ENCODE measurements at places on chromosomes 5 and 9.

DNA sequence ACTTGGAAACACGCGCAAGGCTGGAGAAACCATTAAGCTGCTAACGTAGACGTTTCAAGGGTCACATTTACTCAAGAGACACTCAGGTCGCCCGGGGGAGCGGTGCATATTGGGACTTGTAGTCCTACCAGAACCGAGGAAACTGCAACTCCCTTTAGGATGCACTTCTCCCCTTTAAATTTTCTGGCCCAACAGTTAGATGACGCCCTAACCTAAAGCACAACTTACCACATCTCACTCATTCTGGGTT is 384 bp upstream of the DMXL1 start:
- H3K4me1 ChIP-seq: peaks cover 31% of the 10 kb centered on the region
- no peaks in the 10 kb centered on the region for H3K27me3 ChIP-seq
- no peaks in the 10 kb centered on the region for H3K36me3 ChIP-seq

GRCh38 chr9:135563039-135563476 is 1.5 kb downstream of the PAEP start:
- H3K4me1 ChIP-seq: no peaks in the 10 kb centered on the region
- no peak overlapping the region for H3K4me3 ChIP-seq

GRCh38 chr9:74322661-74323314 is 174.3 kb upstream of the RORB start:
- no peak for DNase-seq
- H3K27ac ChIP-seq: no peak overlapping the region
- H3K27me3 ChIP-seq: no peaks in the 10 kb centered on the region
- no peaks in the 10 kb centered on the region for H3K36me3 ChIP-seq
- no peaks in the 10 kb centered on the region for H3K4me1 ChIP-seq

DNA sequence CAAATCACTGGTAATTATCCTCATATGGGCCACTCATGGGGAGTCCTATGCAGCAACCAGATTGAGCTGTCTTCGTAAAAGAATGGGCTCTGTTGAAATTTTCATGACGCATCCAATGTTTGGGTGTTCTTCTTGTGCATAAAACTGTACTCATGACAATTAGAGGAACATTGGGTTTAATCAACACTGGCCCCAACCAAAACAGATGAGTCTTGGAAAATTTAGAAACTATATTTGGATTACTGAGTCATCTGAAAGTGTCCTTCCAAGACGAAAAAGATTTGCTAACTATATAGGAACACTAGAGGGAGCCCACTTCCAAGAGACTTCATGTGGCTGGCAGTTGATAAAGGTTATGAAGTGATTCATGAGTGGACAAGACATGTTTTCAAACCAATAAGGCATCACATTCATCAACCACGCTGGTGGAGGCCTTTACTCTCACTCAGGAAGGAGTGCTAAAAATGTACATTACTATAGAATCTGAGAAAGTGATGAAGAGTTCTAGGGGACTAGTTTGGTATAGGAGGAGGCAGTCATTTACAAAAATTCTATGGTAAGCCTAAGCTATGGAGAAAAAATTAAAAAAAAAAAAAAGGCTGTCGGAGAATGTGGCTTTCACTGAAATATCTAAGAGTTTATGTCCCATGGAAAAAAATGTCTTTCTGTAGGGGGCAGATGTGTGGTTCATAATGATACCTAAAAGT is 313.5 kb downstream of the PRDM9 start:
- no peak overlapping the region for H3K27ac ChIP-seq
- no peaks in the 10 kb centered on the region for H3K4me1 ChIP-seq
- no peaks in the 10 kb centered on the region for H3K27me3 ChIP-seq
- H3K4me3 ChIP-seq: no peak overlapping the region
- H3K36me3 ChIP-seq: no peaks in the 10 kb centered on the region

DNA sequence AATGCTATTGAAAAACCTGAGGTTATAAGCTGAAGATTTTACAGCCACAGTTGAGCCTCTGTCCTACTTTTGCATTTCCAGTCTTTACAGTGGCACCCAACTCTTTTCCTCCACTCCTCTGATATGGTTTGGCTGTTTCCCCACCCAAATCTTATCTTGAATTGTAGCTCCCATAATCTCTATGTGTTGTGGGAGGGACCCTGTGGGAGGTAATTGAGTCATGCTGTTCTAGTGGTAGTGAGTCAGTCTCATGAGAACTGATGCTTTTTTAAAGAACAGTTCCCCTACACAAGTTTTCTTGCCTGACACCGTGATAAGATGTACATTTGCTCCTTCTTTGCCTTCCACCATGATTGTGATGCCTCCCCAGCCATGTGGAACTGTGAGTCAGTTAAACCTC is 646.1 kb upstream of the SEMA6A start:
- no peaks in the 10 kb centered on the region for H3K36me3 ChIP-seq
- no peak overlapping the region for H3K27ac ChIP-seq
- no peaks in the 10 kb centered on the region for H3K4me1 ChIP-seq
- DNase-seq: no peak
- H3K4me3 ChIP-seq: no peak overlapping the region

DNA sequence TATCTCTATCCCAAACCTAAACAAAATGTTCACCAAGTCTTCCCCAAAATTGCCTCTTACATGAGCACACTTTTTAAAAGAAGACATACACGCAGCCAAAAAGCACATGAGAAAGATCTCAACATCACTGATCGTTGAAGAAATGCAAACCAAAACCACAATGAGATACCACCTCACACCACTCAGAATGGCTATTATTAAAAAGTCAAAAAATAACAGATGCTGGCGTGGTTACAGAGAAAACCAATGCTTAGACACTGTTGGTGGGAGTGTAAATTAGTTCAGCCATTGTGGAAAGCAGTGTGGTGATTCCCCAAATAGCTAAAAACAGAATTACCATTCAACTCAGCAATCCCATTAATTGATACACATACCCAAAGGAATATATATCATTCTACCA is 83.8 kb downstream of the SEMA5A start:
- no peak overlapping the region for H3K27ac ChIP-seq
- no peaks in the 10 kb centered on the region for H3K36me3 ChIP-seq
- H3K4me1 ChIP-seq: no peaks in the 10 kb centered on the region
- DNase-seq: no peak
- H3K27me3 ChIP-seq: no peaks in the 10 kb centered on the region
- no peak overlapping the region for H3K4me3 ChIP-seq

GRCh38 chr5:58745350-58745749 is 162.5 kb downstream of the RAB3C start:
- DNase-seq: no peak
- H3K4me1 ChIP-seq: no peaks in the 10 kb centered on the region
- no peaks in the 10 kb centered on the region for H3K27me3 ChIP-seq
- no peaks in the 10 kb centered on the region for H3K36me3 ChIP-seq
- no peak overlapping the region for H3K4me3 ChIP-seq

GRCh38 chr9:108815156-108815555 is 40.6 kb downstream of the ACTL7B start:
- H3K27ac ChIP-seq: no peak overlapping the region
- no peak for DNase-seq
- H3K27me3 ChIP-seq: no peaks in the 10 kb centered on the region
- no peak overlapping the region for H3K4me3 ChIP-seq

DNA sequence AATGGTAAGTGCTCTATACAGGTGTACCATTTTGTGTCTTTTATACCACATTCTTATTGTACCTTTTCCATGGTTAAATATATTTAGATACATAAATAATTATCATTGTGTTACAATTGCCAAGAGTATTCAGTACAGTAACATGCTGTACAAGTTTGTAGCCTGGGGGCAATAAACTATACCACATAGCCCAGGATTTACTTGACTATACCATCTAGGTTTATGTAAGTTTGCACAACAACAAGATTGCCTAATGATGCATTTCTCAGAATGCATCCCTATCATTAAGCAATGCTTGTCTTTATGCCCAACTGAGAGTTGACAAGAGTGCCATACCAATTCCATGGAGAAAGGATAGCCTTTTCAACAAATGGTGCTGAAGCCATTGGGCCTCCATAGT is 136.7 kb upstream of the PJA2 start:
- no peak for DNase-seq
- no peaks in the 10 kb centered on the region for H3K4me1 ChIP-seq
- no peak overlapping the region for H3K4me3 ChIP-seq
- H3K27ac ChIP-seq: no peak overlapping the region
- H3K27me3 ChIP-seq: no peaks in the 10 kb centered on the region
- H3K36me3 ChIP-seq: no peaks in the 10 kb centered on the region

DNA sequence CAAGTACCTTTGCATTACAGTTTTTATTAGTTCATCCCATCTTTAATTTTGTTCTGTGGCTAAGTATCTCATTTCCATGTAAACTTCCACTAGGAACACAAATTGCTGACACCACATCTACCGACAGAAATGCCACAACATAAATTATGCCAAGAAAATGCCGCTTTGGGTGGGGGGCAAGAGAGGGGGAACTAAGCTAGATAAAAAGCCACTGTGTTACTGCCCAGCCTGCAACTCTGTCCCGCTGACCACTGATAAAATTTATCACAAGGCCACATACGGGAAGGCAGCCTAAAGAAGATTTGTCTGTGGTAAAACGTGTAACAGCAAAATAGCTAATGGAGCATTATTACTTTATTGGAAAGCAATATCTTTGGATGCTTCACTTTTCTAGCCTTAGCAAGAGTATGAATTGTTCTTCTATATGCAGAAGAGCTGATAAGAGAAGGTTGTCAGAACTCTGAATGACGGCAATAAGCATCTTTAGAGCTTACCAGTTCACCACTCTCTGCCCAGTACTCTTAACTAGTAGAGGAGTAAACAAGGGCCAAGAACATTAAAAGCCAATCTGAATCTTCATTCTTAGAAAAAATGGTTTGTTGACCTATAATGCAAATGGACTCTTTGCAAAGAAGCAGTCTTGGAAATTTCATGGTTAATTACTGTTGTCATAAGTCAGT is 172.2 kb upstream of the MEF2C start:
- H3K4me1 ChIP-seq: no peaks in the 10 kb centered on the region
- no peak for DNase-seq
- no peak overlapping the region for H3K4me3 ChIP-seq
- no peak overlapping the region for H3K27ac ChIP-seq
- no peaks in the 10 kb centered on the region for H3K27me3 ChIP-seq

DNA sequence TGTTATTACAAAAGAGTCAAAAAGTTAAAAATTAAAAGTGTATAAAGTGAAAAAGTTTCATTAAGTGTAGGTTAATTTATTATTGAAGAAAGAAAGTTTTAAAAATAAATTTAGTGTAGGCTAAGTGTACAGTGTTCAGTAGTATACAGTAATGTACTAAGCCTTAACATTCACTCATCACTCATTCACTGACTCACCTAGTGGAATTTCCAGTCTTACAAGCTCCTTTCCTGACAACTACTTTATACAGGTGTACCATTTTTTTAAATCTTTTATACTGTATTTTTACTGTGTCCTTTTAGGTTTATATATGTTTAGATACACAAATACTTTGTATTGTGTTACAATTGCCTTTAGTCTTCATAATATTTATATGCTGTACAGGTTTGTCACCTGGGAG is 530.2 kb upstream of the FAM174A start:
- no peak for DNase-seq
- no peak overlapping the region for H3K27ac ChIP-seq
- H3K36me3 ChIP-seq: no peaks in the 10 kb centered on the region
- no peaks in the 10 kb centered on the region for H3K4me1 ChIP-seq
- H3K27me3 ChIP-seq: no peaks in the 10 kb centered on the region

DNA sequence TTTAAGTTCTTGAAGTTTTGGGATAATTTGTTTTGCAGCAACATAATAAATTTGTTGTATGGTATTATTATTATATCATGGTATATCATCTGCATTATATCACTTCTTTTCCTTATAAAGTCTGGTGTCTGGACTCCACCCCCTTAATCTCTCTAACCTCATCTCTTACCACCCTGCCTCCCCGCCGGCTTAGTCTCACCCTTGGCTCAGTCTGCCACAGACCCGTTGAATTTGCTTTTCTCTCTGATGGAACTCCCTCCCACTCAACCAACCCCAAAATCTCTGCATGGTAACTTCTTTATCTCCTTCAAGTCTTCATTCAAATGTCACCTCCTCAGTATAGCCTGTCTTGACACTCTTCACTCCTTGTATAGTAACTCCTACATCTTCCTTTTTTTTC is 29.6 kb upstream of the MATR3 start:
- H3K27ac ChIP-seq: no peak overlapping the region
- DNase-seq: no peak
- no peak overlapping the region for H3K4me3 ChIP-seq
- no peaks in the 10 kb centered on the region for H3K36me3 ChIP-seq
- H3K27me3 ChIP-seq: no peaks in the 10 kb centered on the region

GRCh38 chr5:170339780-170340167 is 42.2 kb upstream of the LCP2 start:
- H3K27ac ChIP-seq: no peak overlapping the region
- DNase-seq: no peak
- H3K4me3 ChIP-seq: no peak overlapping the region
- H3K27me3 ChIP-seq: no peaks in the 10 kb centered on the region

Data from body of pancreas (tissue), 4 donors.